ENCODE measurements at places on chromosomes 1 and 21. TPM values are rescaled to one million over a fixed set of nuclear protein-coding genes. Genes with fewer than 3 reads are reported as not detected.

DNA sequence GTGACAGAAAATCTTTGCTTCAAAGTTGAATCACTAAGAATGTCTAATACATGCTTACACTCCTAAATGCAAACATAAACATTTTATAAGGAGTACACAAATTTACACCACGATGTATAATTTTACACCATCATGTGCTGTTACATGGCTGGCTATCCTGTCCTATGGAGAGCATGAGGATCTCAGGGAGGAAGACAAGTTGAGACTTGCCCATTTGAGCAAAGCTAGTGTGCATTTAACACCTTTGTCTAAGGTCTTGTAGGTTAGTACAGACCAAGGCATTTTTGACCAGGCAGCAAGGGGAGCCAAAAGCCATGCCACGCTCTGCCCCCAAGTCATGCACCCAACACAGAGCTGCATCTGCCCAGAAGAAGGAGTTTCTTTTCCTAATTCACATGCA lies 14.5 kb upstream of the COG2 start:
- no peak for DNase-seq

Gene HAO2
- not detected for total RNA-seq

DNA sequence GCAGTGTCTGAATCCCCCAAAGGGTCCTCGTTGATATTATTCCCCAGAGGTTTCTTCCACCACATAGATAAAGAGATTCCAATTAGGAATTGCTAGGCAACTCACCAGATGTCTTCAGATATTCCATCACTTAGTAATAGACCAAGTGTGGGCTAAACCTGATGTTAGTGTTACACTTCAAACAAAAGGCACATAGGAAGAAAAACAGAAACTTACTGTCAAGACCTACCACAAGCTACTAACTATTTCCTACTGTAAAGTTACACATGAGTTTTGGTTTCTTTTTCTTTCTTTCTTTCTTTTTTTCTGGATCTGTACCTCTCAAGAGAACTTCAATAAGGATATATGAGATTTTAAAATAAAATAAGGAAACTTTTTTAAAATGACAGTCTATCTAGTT lies 879.1 kb upstream of the NEGR1 start:
- no peak for DNase-seq

- no peak for DNase-seq
These were observed 185.0 kb downstream of the KCNK2 start for GRCh38 chr1:215267495-215267894.

DNA sequence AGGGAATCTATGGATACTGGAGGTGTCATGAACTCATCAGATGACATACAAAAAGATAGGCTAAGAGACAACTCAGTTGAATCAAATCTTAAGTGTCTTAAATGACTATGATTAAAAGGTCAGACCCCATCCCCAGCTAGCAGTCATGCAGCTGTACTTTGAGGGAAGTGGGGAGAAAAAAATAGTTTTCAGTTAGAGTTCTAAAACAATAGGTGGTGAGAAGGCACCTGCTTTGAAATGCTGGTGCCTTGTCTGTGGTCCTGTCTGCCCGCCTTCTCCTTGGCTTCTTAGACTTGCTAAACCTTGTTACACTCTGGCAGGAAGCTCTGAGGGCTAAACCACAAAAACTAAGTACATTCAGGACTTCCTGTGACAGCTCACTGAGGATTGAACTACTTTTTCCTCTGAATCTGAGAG lies 15.3 kb downstream of the CD2 start:
- DNase-seq: peak; percentile 50

- no peak for DNase-seq
These were observed 84.8 kb downstream of the WDR4 start for GRCh38 chr21:42794551-42794950.

Gene HSD3B2
- total RNA-seq: 2.1 TPM

Gene FAM167B
- total RNA-seq: 4.6 TPM

Gene DNMT3L
- not detected for total RNA-seq

DNA sequence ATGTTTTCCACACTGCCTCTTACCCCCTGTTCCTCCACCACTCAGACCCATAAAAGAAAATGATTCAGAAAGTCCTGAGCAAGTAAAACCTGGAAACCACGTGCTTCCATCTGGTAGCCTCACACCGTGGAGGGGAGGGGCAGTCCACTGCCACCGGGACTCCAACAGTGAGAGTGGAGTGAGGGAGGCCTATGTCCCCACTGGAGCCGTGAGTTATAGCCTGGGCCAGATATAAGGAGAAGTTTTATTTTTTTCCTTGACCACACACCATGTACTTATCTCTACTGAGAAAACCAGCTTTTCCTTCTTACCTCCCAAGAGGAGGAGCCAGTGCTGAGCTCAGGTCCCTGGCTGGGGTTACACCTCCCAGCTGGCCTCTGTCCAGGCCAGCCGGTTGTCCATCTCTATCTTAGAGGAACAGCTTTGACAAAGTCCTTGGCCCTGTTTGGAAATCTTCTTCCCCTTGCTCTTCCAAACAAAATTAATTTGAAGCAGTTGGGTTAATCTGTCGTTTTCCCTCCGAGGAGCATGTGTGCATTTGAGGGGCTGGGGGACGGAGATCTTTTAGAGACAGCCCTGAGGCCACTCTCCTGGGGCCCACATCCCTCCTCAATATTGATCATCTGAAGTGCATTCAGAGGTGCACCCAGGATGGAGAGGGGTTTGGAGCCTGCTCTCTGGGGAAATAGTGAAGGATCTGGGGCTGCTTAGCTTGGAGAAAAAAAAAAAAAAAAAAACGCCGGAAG lies 49.1 kb upstream of the SERBP1 start:
- peak; percentile 29 for DNase-seq

- no peak for DNase-seq
These were observed 15.5 kb downstream of the MEAF6 start for GRCh38 chr1:37498872-37499617.

Gene NFYC
- total RNA-seq: 43.4 TPM

GRCh38 chr1:223611936-223612335 lies 53.6 kb downstream of the CAPN8 start:
- DNase-seq: no peak

GRCh38 chr1:155125946-155126555 lies 1.6 kb upstream of the EFNA1 start:
- peak; percentile 77 for DNase-seq

DNA sequence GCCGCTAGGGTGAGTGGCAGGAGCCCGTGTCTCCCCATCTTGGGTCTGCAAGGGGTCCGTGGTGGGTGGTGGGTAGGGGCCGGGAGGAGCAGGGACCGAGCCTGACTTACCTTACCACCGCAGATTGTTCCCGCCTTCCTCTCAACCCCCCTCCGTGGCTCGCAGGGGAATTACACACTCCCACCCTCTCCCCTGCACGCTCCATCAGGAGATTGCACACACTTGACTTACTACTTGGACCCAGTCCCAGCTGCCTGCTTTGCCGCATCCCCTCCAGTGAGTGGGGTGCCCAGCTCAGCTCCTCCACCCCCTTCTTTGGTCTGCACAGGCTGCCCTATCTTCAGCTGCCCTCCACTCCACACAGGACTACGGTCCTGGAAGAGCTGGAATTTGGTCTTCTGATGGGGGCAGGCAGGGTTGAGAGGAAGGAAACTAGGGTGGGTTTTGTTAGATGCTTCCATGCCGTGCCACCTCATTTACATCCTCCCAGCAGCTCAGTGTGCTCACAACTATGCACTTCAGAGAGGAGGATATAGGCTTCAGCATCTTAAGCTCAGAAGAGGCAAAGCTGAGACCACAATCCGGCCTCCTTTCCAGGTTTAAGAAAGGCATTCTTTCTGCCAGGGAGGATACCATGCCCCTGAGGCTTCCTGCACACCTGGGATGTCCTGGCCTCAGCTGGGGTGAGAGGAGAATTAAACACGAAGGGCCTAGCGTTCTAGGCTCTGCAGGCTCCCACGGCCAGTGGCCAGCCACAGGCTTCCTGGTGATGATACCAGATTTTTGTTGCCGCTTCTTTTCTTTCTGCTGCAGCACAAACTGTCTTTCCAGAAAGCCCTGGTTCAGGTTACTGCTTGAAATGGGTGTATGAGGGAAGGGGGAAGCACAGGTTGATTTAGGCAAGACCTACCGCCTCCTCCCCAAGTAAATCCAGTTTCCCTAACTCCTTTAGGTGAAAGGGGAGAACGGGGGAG lies 2.3 kb downstream of the KCNC4 start:
- DNase-seq: no peak

- no peak for DNase-seq
These were observed 101.5 kb downstream of the ATP1B1 start for GRCh38 chr1:169207797-169208520.

Gene PDE4B
- 11.9 TPM for total RNA-seq

Gene EXTL1
- total RNA-seq: not detected

GRCh38 chr21:46131838-46132651 lies 23.3 kb downstream of the FTCD start:
- peak; percentile 86 for DNase-seq

Gene CTSS
- 153 TPM for total RNA-seq

GRCh38 chr1:235206533-235207208 lies 45.6 kb upstream of the RBM34 start:
- DNase-seq: no peak

Gene DCST2
- total RNA-seq: 2.1 TPM

DNA sequence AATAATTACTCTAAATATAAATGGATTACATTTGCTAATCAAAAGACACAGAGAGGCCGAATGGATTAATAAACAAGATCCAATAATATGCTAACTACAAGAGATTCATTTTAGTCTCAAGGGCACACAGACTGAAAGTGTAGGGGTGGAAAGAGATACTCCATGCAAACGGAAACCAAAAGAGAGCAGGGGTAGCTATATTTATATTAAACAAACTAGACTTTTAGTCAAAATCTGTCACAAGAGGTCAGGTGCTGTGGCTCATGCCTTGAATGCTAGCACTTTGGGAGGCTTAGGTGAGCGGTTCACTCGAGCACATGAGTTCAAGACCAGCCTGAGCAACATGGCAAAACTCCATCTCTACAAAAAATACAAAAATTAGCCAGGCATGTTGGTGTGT lies 33.6 kb upstream of the DISP1 start:
- no peak for DNase-seq

Gene RHCE
- 2.4 TPM for total RNA-seq

Gene HCRTR1
- total RNA-seq: not detected

DNA sequence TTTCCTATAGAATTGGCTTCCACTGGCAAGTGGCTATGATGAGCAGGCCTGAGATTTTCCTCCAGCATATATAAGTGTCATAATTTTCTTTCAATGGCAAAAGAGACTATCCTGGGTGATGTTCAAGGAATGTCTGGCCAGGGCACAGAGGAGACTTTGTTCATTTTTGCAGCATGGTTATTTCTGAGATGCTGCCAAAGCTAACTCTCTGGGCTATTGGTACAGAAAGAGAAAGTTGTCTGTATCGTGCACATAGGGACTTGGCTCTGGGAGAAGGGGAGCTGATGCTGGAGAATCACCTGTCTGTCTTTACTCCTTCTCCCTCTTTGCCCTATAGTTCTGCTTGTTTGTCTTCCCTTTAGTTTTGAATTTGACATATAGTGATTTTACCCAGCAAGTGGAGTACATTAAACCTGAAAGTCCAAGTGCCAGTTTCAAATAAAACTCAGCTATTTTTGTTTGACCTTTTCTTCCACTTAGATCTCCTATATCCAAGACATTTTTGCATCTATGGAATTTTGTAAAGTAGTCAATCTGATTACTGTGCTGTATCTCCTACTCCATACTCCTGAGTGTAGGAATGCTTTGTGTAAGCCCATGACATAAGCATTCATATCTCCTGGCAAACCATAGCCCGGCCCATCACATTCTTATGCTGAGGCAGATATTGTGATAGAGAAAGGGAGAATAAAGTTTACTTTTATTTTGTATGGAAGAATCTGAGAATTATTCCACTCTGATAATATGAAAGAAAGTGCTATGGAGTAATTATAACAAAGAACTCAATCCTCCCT lies 3.9 kb downstream of the FNDC7 start:
- no peak for DNase-seq

Gene SH3D21
- total RNA-seq: 5.0 TPM

Gene GCSAML
- total RNA-seq: 0.30 TPM

GRCh38 chr1:40385437-40386358 lies 12.2 kb downstream of the SMAP2 start:
- DNase-seq: no peak

GRCh38 chr1:166978821-166979220 lies 3.5 kb upstream of the ILDR2 start:
- no peak for DNase-seq

Gene GUCA2B
- total RNA-seq: not detected

- DNase-seq: no peak
These were observed 21.8 kb downstream of the VTCN1 start for GRCh38 chr1:117188816-117189437.

Gene GPR137B
- total RNA-seq: 25.8 TPM

DNA sequence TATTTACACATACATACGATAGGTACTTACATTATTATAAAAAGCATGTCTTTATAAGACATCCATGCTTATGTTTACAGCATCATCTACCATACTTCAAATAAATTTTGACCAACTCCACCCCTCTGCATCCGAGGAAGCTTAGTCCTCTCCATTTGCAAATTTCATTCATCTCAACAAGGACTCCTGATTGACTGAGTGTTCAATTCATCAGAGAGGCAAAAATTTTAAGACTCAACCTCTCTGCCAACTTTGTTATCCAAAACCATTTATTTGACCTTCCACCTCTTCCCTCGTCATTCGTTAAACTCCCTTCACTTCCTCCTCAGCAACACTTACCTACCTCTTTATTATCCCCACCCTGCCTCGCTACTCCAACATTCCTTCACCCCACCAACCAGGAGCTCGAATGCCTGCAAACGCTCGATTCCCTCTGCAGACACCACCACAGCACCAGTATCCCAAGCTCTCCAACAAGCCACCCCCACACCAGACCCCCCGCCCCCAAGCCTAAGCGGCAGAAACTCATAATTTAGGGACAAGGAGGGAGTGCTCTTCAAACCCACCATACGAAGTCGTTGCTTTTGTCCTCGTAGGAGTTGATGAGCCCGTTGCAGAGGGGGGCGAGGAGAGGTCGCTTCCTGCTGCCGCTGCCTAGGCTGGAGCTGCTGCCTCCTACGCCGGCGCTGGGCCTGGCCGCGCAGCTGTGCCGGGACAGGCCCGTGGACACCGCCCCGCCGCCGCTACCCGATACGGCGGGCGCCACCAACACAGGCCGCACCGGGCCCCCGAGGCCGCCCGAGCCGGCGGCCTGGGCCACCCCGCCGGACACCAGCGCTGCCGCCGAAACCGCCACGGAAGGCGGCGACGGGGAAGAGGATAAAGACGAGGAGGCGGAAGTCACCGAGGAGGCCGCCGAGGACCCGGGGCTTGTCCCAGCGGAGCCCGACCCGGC lies 803 bp downstream of the COP1 start:
- peak; percentile 91 for DNase-seq
